ENCODE measurements at places on chromosomes 5 and 9.
A peak's percentile ranks its signal among the peaks of the same experiment; 100 is the strongest.

- peak; percentile 22 for DNase-seq
Measured at GRCh38 chr5:58871648-58872242, 288.9 kb downstream of the RAB3C start.

DNA sequence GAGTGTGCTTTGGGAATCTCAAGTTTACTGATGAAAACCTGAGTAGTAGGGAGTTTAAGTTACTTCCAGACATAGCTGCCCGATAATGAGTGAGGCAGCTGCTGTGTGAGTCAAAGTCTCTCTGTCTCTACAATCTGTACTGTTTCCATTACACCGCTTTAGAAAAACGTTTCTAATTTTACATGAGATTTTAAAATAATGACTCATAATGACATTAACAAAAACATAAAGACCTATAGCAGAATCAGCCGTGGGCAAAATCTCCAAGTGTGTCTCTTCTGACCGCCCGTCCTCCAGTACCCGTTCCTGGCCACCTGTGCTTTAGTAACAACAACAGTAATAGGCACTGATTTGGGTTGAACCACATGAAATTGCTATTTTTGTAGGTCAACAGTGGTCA is 69.6 kb upstream of the PRRC1 start:
- peak; percentile 13 for DNase-seq

GRCh38 chr9:74412236-74412979 is 84.7 kb upstream of the RORB start:
- DNase-seq: peak; percentile 59

DNA sequence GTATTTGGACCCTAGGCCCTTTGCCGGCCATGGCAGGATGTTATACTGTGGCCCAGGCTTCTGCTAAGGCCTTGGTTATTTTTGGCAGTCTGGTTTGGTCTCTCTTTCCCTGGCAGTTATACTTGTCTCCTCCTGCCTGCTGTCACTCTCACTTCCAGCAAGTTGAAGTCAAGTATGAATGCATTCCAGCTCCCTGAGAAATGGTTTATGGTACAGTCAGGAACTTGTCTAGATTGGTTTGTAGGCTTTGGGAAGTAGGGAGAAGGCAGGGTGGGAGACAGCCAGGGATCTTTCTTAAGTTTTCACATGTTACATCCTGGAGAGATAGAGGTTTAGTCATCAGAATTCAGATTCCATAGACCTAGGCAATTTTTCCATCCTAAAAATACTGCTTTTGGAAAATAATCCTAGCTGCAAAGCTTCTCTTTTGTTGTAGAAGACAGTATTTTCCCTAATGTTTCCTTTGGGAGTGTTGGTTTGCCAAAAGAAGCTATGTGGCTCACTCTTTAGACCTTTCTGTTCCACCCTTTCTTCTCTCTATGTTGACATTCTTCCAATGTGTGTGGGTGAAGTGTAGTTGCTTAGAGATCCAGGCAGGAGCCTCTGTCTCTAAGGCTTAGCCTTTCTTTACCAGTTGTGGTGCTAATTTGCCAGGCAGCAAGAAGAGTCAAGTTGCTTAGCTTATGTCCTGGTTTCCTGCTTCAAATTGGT is 2.5 kb upstream of the KDM3B start:
- DNase-seq: peak; percentile 84

GRCh38 chr5:107739661-107740060 is 68.9 kb upstream of the EFNA5 start:
- DNase-seq: peak; percentile 57

- no peak for DNase-seq
Measured at GRCh38 chr5:157659868-157660660, 7.8 kb upstream of the SOX30 start.

GRCh38 chr9:77661566-77662085 is 13.5 kb upstream of the GNA14 start:
- DNase-seq: no peak

GRCh38 chr9:134026581-134026980 is 1.3 kb downstream of the BRD3OS start:
- DNase-seq: no peak

DNA sequence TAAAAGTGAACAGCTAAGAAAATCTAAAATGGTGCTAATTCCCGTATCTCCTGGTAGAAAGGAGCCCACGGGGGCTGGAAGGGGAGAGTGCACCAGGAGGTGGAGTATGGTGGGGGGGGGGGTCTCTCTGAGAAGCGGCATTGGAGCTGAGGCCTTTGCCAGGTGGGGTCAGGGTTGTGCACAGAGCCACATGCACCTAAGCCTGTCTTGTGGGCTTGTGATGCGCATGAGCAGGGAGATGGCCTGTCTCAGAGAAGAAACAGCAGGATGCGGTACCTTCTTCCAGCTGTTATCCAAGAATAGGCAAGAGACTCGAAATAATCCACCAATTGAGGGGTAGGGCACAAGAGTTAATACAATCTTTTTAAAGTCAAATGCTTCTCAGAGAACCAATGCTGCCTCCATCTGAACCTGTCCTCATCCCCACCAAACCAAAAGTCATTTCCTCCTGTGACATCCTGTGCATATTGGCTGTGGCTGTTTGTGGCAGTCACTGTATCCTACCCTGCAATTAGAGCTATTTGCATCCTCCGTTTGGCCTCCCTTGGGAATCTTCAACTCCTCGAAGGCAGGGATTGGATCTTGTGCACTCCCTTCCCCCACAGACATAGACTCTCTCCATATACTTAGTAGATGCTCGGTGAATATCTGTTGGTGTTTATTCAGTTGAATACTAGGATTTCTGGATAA is 45.4 kb downstream of the FGF1 start:
- DNase-seq: no peak

GRCh38 chr9:114936581-114936980 is 6.2 kb upstream of the TNFSF8 start:
- DNase-seq: no peak

DNA sequence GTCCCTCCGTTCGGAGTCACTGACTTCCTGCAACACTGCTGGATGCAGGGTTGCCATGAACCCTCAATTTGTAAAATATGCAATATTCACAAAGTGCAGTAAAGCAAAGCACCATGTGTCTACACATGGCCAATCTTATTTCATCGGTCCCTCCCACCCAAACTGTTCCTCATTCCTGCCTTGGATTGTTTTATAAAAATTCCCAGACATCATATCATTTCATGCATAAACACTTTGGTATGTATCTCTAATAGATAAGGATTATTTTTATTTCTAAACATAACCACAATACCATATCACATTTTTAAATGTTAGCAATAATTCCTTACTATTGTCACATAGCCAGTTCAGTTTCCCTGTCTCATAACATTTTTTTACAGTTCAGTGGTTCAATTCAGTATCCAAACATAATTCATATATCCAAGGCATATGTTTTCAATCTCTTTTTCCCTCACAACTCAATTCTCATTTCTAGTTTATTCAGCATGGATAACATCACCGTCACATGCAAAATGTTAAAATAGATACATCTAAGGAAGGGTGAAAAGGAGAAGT is 82.0 kb upstream of the PCAT7 start:
- DNase-seq: no peak

Data from foreskin keratinocyte (primary cell).